ENCODE measurements at places on chromosomes 5 and 9.

GRCh38 chr5:158463938-158464337 is 605.0 kb upstream of the CLINT1 start:
- no peak for DNase-seq

- no peak for DNase-seq
Observed at GRCh38 chr9:113737517-113738271, 138.4 kb upstream of the ZNF618 start.

GRCh38 chr5:65338606-65339151 is 143.0 kb downstream of the ADAMTS6 start:
- no peak for DNase-seq

GRCh38 chr9:28190981-28191380 is 617.7 kb upstream of the C9orf72 start:
- no peak for DNase-seq

GRCh38 chr5:66157046-66157445 is 12.9 kb downstream of the SREK1 start:
- DNase-seq = no peak

- DNase-seq = no peak
Observed at GRCh38 chr5:35484241-35484640, 133.4 kb upstream of the SPEF2 start.

DNA sequence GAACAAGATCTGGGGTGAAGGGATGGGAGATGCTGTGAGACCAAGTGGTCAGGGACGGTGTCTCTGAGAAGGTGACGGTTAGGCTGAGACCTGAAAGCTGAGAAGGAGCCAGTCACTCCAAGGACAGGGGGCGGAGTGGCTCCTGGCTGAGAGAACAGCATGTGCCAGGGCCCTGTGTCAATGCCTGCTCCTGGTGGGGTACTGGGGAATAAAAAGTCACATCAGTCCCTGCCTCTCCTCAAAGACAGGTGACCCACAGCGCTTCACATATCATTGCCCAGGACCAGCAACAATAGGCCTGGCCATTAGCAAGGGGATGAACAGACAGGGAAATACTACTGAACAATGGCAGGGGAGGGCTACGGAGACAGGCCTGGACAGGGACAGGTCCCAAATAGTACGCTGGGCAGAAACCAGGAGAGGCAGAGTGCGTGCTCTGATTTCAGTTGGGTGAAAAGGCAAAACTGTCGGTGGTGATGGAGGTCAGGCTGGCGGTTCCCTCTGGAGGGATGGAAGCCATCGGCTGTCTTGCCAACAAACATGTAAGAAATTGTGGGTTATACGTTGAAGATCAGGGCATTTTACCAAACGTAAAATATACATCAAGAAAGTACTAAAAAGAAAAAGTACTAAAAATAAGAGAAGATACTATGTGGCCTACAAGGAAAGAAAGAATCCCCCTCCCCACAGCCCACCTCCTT is 64.3 kb downstream of the C9orf50 start:
- no peak for DNase-seq
